Dermis microvascular lymphatic vessel endothelial cell (primary cell): ENCODE measurements at places on chromosomes 6 and 20. TPM values are rescaled to one million over a fixed set of nuclear protein-coding genes. Genes with fewer than 3 reads are reported as not detected.

GRCh38 chr6:158487495-158487894 lies 72.4 kb upstream of the TMEM181 start:
- no peak for DNase-seq

- DNase-seq, result no peak
Observed at GRCh38 chr6:90072501-90072900, 178.2 kb downstream of the GJA10 start.

- DNase-seq, result no peak
Observed at GRCh38 chr20:10263385-10264165, 44.9 kb downstream of the SNAP25 start.

RAET1L gene
- not detected in 2 replicates for total RNA-seq

GRCh38 chr6:54578261-54578660 lies 268.3 kb upstream of the FAM83B start:
- DNase-seq, result no peak

- no peak for DNase-seq
Observed at GRCh38 chr6:7041511-7042026, 66.2 kb upstream of the RREB1 start.

DNA sequence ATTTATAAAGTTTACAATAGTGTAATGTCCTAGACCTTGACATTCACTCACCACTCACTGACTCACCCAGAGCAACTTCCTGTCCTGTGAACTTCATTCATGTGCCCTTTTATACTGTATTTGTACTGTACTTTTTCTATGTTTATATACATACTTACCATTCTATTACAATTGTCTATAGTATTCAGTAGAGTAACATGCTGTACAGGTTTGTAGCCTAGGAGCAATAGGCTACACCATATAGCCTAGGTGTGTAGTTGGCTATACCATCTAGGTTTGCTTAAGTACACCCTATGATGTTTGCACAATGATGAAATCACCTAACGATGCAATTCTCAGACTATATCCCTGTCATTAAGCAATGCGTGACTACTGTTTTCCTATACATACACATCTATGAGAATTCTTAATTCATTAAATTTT lies 17.5 kb downstream of the EDEM2 start:
- peak; percentile 82 for DNase-seq

- no peak for DNase-seq
Observed at GRCh38 chr6:160039441-160039840, 70.6 kb downstream of the IGF2R start.

DNA sequence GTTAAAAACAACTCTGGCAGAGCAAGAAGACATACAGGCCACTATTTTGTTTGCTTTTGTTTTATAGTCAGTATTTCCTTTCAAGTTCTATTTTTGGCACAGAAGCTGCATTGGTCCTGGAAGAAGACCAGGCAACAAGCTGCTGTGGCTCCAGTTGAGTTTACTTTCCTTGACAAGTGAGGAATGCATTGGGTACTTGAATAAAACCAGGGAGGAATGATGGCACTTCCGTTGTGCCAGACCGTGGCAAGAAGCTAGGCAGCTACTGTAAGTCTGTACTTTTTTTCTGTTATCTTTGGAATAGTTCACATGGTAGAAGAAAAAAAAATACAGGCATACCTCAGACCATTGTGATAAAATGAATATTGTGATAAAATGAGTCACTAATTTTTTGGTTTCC lies 66.3 kb downstream of the NCOA3 start:
- peak; percentile 88 for DNase-seq

DNA sequence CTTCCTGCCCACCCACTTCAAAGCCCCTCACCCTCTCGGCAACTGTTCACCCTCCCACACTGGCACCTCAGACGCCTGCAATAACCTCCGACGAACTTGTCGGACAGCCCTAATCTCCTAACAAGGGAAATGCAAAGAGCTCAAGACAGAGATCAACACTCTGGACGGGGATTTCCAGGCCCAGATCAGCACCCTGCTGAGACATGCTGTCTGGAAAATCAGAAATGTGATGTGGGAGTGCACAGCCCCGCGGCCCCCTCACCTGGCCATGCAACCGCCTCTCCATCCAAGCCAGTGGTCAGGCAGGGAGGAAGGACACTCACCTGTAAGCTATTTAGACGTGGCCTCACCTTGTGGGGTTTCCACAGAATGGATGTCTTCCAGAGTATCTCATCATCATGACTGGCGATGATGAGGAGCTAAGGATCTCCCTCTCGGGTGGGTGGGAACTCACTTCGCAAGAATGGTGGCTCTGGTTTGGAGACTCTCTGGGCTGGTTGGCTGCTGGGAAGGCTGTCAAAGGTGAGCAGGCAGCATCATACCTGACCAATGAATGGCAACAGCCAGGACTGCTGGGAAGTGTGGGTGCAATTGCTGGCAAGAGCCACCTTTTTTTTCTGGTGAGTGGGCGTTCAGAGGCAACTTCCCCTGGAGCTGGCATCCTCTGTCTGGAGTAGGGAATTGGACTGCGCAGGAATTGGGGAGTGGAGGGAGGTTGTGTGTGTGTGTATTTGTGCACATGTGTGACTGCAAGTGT lies 28.1 kb upstream of the ADTRP start:
- DNase-seq, result no peak

DNA sequence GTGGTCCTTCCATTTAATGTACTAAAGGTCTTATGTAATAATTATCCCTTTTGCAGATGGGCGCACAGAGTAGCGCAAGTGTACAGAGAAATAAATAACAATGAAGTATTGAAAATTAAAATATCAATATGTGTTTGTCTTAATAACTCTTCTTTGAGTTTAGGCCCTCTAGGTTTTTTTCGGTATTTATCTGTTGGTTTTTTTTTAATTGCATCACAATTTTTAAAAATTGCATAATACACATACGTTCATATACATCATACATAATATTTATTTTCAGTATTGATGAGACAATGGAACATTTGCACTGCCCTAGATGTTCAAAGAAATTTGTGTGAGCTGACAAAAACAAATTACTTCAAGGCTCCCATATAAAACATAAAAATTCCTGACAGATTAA lies 15.1 kb downstream of the ADGRB3 start:
- DNase-seq, result no peak

- DNase-seq, result peak; percentile 9
Observed at GRCh38 chr6:106370639-106371038, 10.1 kb downstream of the CRYBG1 start.

DNA sequence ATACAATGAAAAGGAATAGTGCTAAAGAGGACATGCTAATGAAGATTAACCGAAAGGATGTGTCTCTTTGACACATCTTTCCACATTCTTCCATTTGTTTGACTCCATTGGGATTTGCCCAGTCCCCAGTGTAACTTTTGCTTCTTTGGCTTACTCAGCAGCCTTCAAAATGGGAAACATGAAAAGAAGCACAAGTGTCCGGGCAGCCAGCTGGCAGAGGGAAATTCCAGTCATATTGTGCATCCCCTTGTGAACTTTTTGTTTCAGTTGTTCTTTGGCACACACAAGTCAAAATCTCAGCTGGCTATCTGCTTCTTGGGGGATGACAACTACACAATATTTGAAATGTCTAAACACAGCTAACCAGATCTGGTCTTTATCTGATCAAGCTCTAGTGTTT lies 157.4 kb downstream of the OGFRL1 start:
- DNase-seq, result no peak

VNN1 gene
- total RNA-seq, result under 0.01 TPM in 1 of 2 replicates, not detected in the other

PNPLA1 gene
- total RNA-seq, result not detected in 2 replicates

TREML2 gene
- not detected in 2 replicates for total RNA-seq

SRPK1 gene
- total RNA-seq, result 30.8 and 42.4 TPM in 2 replicates

RTEL1 gene
- total RNA-seq, result 6.0 and 6.1 TPM in 2 replicates

TRIM40 gene
- not detected in 2 replicates for total RNA-seq

DNA sequence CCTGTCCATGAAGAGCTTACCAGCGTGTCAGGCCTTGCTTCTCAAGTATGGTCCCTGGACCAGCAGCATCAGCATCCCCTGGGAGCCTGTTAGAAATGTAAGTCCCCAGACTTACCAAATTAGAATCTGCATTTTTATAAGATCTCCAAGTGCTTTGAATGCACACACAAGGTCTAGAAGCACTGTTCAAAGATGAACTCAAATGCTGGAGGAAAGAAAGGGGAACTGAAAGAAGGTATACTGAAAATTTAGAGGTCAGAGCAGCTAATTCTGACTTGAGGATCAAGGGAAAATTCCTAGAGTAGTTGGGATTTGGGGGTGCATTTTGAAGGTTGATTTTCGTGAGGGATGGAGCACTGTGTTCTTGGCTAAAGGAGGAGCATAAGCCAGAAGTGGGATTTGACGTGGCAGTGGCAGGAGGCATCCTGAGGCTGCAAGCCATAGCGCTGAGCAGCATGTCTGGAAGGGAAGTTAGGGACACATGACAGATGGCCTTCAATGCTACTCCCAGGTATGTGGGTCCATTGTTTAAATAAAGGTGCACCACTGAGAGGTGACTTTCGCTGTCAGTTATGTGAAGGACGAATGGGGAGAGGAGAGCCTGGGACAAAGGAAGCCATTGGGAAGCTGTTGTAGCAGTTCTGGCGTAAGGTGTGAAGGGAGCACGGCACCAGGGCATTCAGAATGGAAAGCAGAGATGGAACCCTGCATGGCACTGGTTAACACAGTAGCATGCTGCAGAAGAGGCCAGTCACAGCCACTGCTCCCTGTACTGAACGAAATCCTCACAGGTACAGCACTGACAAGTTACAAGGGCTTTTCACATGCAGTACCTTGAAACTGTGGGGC lies 36.2 kb downstream of the ARMC2 start:
- DNase-seq, result no peak

PRPH2 gene
- total RNA-seq, result 0.13 and 0.38 TPM in 2 replicates

DNA sequence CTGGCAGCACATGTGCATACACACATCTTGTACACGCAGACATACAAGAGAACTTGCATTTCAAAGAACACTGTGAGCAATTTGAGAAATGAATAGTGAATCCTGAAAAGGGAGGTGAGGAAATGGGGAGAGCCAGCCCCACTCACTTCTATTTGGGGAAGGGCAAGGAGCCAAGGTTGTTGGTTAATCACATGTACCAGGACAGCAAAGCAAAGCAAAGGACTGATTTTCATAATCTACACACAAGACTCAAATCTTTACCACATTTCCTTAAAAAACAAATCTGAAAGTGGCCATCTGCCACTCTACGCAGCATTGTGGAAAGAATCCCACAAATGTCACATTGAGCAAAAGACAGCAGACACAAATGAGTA lies 35.0 kb upstream of the KIF16B start:
- no peak for DNase-seq

DNA sequence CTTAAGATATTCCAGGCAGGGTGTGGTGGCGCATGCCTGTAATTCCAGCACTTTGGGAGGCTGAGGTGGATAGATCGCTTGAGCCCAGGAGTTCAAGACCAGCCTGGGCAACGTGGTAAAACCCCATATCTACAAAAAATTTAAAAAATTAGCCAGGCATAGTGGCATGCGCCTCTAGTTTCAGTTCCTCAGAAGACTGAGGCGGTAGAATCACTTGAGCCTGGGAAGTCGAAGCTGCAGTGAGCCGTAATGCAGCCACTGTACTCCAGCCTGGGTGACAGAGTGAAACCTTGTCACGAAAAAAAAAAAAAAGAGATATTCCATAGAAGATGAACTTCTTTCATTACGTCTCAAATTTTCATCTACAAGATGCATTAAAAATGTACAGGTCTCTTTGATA lies 46.7 kb upstream of the ISM1 start:
- DNase-seq, result no peak

DNA sequence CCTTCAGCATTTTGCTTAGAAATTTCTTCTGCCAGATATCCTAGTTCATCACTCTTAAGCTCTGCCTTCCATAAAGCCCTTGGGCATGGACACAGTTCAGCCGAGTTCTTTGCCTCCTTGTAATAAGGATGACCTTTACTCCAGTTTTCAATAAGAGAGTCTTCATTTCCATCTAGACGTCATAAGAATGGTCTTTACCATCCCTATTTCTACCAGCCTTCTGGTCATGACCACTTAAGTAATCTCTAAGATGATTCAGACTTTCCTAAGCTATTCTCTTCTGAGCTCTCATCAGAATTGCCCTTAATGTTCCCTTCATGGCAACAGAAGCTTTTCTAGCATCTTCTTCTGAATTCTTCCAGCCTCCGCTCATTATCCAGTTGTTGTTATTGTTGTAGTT lies 126.1 kb downstream of the TFAP2C start:
- DNase-seq, result no peak

- DNase-seq, result no peak
Observed at GRCh38 chr20:54429364-54429763, 46.0 kb upstream of the DOK5 start.

DNA sequence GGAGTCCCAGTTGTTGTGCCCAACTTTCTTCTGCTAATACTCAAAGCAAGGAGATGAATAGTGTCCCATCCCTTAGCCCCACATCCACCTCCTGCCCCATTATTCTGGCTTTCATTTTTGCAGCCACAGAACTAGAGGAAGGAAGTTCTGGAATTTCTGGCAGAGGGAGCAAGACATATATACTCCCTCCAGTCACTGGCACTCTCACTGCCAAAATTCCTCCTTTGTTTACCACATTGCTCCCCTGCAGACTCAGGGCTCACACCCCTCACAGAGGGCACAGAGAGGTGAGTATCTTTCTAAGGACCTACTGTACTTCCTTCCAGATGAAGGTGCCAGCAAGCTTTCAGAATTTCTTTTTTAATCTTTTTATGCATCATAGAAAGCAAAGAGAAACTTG lies 168.0 kb upstream of the ID4 start:
- DNase-seq, result no peak
